Stimulated activated CD8-positive, alpha-beta memory T cell treated with anti-CD3 and anti-CD28 coated beads, Interleukin-2, amount 100 ng/mL, for 1 hour (primary cell): ENCODE measurements at places on chromosomes 5 and 9.

DNA sequence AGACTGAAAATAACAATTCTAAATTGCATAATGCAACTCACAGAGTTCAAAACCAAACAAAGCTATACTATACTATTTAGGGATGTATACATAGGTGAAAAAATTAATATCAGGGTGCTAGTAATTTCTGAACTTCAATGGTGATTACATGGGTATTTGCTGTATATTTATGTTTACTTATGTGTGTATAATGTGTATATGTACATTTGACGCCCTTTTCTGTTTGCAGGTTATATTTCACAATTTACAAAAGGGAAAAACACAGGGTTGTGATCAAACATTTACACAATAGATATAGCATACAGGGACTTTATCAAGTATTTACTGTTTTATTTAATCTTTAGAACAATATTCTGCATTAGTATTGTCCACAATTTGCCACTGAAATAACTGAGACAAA, 184.0 kb downstream of the DENND1A start:
- DNase-seq: no peak

DNA sequence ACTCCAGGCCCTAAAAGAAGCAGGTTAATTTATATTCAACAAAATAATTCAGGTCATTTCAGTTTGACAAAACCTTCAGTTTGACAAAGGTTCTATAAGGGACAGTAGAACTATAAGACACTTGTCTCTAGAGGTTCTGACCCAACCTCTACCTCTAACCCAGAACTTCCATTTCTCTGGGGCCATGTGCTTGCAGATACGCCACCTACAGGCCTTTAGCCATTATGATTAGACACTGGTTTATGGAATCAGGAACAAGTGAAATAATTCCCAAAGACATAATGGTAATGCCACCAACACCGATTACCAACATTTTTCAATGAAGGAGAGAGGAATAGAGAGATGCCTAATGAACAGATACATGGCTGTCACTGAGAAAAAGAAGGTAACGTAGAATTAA, 733.9 kb downstream of the PRELID2 start:
- no peak for DNase-seq

- DNase-seq: no peak
Measured at GRCh38 chr5:159208514-159209437, 577 bp downstream of the RNF145 start.

- DNase-seq: no peak
Measured at GRCh38 chr5:160001457-160001856, 7.5 kb upstream of the TTC1 start.

- no peak for DNase-seq
Measured at GRCh38 chr9:4126184-4126865, 173.5 kb downstream of the GLIS3 start.

- DNase-seq: no peak
Measured at GRCh38 chr9:18665947-18666346, 192.0 kb downstream of the ADAMTSL1 start.

GRCh38 chr5:168342151-168342825, 50.8 kb downstream of the WWC1 start:
- DNase-seq: no peak

DNA sequence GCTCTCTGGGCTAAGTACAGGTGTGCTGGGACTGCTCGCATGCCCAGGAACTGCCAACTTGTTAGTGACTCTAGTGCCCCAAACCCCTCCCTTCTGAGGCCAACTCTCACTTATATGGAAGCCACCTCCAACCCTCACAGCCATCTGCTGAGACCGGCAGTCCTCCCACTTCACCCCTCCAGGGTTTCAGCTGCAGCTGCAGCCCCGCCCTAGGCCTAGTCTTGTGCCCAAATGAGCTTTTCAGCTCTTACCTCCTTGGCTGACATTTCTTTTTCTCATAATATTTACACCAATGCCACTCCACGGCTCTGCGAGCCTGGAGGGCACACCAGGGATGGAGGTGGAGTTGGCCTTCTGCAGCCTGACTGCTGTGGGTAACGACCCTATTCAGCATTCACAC, 166.6 kb downstream of the ROR2 start:
- DNase-seq: no peak

GRCh38 chr9:4514252-4515128, 24.2 kb downstream of the SLC1A1 start:
- no peak for DNase-seq

DNA sequence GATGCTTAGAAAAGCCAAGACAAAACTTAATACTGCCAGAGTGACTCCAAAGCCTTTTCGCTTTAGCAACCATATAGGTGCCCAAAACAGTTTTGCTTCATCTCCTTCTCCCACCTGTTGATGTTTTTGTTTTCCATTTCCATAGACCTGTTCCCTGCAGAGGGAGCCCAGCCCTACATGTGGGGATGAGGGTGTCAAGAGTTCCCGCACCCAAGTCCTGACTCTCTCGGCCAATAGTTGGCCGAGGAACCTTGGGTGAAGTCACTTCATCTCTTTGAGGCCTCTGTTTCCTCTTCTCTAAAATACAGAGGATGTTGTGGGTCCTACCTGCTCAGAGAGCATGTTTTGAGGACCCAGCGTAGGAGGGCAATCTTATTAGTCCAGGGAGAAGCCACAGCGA, 38.5 kb upstream of the LCP2 start:
- DNase-seq: no peak

- no peak for DNase-seq
Measured at GRCh38 chr5:78779771-78780616, 131.4 kb upstream of the LHFPL2 start.

DNA sequence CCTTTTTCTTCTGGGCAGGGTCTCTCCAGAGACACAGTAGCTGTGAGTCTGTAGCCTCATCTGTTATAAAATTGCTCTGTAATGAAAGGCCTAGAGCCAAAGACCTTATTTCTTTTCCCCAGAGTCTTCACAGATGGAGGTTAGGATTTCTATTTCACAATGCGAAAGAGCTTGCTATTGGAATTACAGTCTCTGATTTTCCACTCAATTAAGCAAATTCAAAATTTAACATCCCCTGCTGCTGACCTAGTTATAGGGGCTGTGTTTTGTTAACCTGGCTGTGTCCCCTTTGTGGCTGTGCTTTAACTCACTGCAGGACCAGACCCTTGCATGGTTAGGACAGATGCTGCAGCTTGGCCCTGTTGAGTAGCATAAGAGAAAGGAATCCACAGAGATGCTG, 190.3 kb upstream of the NMUR2 start:
- DNase-seq: no peak

DNA sequence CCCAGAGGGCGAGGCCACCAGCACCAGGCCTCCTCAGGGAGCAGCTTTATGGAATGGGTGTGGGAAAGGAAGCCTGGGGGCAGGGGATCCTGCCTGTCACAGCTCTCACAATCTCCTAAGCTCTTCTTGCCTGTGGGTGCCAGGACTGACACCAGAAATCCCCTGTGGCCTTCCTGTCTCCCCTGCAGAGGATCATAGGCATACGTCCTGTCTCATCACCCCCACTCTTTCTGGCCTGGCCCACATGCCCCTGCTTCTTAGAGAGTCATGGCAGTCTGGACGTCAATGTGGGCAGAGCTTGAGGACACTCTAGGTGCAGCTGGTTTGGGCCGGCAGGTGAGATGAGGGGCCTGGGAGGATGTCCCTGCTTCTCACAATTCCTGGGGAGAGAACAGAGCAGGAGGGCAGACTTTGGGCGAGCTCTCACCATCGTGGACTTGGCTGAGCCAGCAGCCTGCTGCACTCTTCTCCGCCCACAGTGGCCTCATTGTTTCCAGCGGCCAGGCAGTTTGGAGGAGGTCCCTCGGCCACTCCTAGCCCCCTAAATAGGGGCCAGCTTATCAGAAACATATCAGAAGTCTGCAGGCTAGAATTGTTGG, 67.3 kb upstream of the ZFR start:
- DNase-seq: no peak

GRCh38 chr9:109440797-109441287, 57.3 kb downstream of the PTPN3 start:
- no peak for DNase-seq

GRCh38 chr5:110561510-110561909, 165.0 kb downstream of the TMEM232 start:
- no peak for DNase-seq

GRCh38 chr9:116100711-116101121, 52.9 kb upstream of the PAPPA start:
- no peak for DNase-seq

DNA sequence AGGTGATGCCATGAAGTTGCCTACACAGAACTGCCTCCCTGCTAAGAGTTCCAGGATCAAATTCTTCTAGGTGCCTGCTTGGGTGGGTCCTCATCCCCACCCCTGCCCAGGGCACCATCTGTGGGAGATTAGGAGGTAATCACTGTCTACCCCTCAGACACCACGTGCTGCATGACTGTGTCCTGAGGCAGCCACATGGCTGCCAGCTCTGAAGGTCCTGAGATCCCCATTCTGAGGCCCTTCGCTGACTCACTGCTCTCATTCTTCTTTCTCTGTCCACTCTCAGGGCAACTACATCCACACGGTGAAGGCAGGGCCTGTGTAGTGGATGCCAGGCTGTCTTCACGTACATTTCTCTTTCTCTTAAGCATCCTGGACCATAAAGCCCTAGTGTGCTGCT, 222.9 kb upstream of the ANKRD55 start:
- no peak for DNase-seq
